ENCODE measurements at places on chromosomes 7 and 10. TPM values are rescaled to one million over a fixed set of nuclear protein-coding genes. Genes with fewer than 3 reads are reported as not detected.

The MUC3A gene
- 9.4 TPM for total RNA-seq

DNA sequence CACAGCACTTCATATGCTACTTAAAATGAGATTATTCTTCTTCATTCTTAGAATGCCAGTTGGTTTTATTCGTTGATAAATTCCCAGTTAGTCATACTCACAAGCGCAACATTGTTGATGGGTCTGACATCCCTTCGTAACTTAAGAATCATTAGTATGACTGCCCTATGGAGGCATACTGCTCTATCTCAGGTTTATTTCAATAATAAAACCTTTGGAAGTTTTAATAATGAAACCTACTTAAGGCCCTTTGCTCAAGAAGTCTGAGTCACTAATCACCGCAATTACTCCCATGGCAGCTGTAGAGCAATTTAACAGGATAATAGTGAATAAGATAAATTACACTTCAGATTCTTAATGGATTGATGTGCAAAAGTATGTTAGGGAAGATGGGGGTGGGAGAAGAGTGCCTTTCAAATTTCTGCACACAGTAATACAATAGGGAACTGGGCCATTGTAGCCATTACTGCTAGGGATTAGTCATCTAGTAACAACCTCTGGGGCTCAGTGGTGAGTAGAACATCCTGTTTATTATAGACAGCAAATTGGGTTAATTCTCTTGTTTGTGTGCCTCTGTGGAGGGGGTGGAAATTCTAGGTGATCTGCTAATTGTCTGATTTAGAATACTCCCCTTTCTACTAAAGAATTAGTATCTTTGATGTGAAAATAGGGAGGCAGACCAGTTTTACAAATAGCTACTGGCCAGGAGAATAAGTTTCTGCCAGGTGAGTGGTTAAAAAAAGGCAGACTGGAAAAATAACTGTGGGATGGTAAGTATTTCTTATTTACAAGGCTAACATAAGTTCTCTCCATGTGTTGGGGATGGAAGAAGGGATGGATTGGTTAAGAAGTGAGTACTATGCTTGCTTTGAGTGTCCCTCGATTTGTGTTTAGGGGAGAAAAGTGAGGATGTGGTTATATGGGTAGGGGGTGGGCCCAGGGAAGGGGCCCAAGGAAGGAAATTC lies 74.5 kb upstream of the VKORC1L1 start:
- DNase-seq, result no peak

DNA sequence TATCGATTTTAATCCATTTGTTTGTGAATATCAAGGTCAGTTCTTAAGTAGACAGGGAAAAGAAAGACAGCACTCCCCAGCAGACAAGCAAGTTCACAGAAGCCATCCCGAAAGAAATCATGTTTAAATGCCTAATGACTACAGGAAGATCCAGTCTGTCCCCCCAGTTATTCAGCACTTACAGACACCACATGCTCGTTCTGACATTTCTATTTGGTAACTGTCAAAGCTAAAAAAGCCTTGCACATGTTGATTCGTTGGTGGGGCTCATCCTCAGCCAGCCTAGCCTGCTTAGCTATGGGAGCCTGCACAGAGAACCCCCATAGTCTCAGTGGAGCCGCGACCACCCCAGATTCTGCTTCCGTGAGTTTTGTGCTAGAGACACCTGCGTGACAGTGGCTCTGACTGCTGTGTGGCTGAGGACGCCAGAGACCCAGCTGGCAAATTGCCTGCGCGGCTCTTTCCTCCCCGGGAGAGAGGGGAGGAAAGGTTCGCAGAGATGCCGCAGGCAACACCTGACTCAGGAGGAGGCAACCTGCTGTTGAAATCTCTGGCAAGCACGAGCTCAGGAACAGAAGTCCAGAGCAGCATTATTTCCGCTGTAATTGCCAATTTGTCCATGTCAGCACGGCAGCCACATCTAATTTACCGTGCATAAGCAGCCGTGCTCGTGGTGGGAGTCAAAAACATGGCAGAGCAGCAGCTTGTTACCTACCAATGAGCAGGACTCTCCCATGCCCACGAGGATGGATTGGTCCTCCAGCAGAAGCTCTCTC lies 194.2 kb downstream of the GPAM start:
- DNase-seq, result no peak

The SPDYE1 gene
- not detected for total RNA-seq

GRCh38 chr7:8251195-8251594 lies 10.8 kb downstream of the ICA1 start:
- no peak for DNase-seq

The RTKN2 gene
- total RNA-seq, result 0.05 TPM

Measured in left lobe of liver (tissue), 2 donors.